ENCODE measurements at places on chromosomes 6 and 20.

GRCh38 chr6:71656121-71656520 lies 230.2 kb upstream of the RIMS1 start:
- DNase-seq: no peak

DNA sequence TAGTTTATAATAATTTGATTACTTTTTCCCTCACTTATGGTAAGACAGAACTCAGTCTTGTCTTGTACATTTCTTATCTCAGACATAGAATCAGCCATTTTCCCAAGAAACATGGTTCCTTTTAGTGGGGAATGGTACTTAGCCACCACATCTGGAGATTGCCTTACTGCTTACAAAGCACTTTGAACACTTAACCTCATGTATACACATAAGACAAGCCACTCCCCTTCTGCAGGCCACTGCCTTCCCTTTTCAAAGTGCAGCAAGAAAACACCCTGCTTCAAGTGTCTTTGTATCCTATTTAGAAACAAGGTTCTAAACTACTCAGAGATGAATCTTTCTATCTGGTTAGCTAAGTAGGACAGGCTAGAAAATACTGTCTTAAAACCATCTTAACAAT lies 159.2 kb downstream of the UBE3D start:
- no peak for DNase-seq

- no peak for DNase-seq
These were observed 95.0 kb downstream of the IYD start for GRCh38 chr6:150463852-150464251.

GRCh38 chr6:27667657-27668441 lies 194.9 kb upstream of the ZNF184 start:
- DNase-seq: no peak

DNA sequence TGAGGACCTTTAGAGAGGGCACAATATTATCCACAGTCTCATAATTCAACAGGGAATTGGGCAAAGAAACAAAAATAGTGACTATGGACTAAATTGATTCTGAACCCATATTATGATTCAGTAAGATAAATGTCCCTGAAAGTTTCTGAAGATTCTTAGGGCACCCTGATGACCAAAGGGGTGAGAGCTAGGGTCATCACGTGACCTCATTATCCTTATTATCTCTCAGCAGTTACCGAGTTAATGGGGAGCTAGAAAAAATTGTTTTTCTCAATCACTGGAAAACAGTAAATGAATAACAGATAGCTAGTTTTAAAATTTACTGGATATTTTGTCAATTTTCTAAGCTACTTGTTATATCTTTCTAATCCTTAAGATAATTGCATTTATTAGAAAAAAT lies 639.5 kb downstream of the PRKN start:
- DNase-seq: no peak

Data from muscle of arm (tissue), 14 donors.